NCI-H774 (cell line): ENCODE measurements at places on chromosomes 6 and 20.

DNA sequence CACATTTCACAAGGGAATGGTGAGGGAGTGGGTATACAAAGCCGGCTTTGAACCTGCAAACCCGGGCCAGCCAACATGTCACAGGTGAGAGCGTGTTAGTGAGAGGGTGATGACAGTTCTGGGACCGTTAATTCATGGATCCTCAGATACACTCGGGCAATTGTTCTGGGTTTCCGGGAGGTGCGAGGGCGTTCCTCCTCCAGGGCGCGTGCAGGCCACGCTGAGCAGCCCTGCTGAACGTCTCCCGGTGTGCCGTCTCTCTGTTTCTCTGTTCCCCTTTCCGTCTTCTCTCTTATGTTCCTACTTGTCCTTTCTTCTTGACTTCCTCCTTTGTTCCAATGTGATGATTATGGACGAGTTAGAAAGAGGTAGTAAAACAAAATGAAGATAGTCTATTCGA, 130.0 kb upstream of the GMDS start:
- no peak for DNase-seq

GRCh38 chr6:113428702-113429101, 428.4 kb upstream of the MARCKS start:
- DNase-seq, result no peak

DNA sequence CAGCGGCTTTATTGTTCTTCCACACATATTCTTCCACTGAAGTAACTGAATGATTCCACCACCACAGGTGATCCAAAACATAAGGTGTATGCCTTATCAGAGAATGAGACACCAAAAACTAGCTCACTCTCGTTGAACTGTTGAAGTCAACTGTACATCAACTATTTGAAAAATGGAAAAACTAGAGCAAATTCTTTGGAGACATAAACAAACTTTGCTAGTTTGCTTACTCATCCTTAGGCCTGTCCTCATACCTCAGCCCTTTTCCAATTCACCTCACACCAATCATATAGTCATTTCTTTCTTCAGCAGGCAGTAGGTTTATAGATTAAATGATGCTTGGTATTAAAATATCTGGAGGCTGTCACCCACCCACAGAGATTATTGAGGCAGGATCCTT, 77.1 kb upstream of the RNF217 start:
- DNase-seq, result no peak

DNA sequence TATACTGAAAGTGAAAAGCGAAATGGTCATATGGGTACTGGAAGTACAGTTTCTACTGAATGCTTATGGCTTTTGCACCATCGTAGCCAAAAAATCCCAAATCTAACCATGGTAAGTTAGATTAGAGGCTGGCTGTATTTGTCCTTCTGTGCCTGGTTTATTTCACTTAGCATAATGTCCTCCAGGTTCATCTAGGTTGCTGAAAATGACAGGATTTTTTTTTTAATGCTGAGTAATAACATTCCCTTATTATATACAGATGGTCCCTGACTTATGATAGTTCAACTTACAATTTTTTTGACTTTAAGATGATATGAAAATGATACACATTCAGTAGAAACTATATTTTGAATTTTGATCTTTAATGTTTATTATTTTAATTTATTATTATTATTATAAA, 7.6 kb downstream of the MYCT1 start:
- no peak for DNase-seq

DNA sequence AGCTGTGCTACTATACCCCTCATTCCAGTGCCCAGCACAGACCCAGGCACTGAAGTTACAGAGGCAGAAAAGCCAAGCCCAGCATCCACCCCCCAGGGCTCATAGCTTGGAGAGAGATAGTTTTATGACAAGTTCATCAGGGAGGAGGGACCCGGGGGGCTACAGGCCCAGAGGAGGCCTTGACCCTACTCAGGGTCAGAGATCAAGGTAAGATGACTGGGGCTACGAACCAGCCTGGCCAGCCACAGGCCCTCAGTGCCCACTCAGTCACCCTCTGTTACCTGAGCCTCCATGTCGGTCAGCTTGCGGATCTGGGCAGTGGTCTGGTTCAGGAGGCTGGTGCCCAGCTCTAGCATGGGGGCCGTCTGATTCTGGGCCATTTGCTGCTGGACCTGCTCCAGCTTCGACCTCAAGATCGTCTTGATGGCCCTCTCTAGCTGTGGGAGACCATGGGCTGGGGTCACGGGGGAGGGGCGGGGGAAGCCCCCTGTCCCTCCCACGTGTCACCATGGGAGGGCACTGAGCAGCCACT, 26.1 kb downstream of the ANGPT4 start:
- DNase-seq, result no peak

DNA sequence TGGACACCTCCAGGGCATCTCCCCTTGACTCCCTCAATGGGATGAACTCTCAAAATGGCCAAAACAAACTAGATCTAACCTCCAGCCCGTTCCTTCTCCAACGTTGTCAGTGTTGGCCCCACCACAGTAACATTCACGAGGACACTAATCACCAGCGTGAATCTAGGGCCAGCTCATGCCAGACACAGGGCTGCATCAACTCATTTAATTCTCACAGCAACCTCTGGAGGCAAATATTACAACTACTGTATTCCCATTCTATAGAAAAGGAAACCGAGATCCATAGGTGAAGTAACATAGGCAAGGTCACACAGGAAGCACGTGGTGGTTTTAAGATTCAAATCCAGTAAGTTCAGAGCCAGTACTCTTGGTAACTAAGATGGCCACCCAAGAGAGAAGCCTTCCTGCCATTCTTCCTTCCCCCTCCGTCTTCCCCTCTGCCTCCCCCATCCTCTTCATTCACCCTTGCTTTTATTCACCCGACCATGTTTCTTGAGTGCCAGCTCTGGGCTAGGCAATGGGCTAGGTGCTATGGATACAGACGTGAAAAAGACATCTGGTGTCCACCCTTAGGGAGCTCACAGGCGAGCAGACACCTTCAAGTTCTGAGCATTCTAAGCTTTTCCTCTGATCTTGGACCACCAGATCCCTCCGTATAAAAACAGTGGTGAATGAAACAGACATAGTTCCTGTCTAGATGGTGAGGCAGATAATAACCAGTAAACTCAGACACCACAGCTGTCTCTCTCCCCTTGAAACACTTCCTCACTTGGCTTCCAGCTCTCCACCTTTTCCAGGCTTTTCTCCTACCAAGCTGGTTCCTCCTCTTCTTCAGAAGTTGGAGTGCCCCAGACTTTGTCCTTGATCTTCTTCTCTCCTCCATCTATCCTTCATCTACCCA, 9.6 kb downstream of the CCM2L start:
- no peak for DNase-seq

GRCh38 chr20:43923322-43923721, 8.7 kb downstream of the TOX2 start:
- DNase-seq, result no peak

- DNase-seq, result no peak
These were observed 414.8 kb upstream of the CDH4 start for GRCh38 chr20:60837173-60837770.

DNA sequence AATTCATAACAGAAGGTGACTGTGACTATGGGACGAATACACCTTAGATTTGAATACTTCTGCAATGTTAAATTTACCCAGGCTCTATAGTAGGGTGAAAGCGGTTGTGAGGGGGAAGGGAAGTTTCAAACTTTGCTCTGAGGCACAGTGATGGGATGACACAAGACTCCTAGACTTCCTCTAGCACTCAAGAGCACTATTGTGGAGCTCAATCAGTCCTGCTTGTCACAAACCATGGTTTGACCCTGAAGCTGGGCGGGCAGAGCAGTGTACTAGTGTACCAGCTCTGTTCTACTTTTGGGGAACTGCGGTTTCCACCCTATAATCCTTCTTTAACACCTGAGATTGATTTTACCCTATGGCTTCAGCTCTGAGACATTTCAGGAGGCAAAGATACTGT, 17.1 kb downstream of the TRIM27 start:
- no peak for DNase-seq

DNA sequence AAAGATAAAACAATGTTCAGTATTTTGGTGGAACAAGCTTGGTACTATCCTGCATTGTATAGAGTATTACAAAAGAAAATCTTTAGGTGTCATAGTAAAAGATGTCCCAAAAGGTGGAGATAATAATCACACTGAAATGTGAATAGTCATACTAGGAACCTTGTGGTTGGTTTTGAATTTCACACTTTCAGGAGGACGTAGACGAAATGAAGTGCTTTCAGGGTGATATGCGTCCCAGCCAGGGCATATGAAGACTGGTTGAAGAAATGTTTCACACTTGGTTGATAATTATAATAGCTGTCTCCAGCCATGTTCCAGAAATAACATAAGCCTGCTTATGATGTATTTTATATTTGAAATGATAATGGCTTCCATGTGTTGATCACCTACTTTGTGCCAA, 60.4 kb downstream of the SCAND1 start:
- DNase-seq, result no peak

DNA sequence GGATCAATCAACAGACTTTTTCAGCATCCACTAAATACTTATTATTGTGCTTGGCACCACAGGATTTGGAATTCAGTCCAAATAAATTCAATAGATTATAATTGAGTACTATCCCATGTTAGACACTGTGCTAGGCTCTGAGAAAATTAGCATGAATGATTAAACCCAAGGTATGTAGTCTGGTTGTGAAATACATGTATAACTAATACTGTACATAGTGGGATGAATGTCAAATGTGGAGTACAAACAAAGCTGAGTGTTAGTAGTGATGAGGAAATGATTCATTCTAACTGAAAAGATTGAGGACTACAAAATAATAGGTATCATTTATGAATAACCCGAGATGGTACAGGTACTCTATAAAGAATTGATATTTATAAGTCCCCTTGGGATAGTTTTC, 111.9 kb upstream of the FLRT3 start:
- DNase-seq, result no peak

GRCh38 chr20:31835977-31836852, 9.2 kb downstream of the FOXS1 start:
- no peak for DNase-seq

DNA sequence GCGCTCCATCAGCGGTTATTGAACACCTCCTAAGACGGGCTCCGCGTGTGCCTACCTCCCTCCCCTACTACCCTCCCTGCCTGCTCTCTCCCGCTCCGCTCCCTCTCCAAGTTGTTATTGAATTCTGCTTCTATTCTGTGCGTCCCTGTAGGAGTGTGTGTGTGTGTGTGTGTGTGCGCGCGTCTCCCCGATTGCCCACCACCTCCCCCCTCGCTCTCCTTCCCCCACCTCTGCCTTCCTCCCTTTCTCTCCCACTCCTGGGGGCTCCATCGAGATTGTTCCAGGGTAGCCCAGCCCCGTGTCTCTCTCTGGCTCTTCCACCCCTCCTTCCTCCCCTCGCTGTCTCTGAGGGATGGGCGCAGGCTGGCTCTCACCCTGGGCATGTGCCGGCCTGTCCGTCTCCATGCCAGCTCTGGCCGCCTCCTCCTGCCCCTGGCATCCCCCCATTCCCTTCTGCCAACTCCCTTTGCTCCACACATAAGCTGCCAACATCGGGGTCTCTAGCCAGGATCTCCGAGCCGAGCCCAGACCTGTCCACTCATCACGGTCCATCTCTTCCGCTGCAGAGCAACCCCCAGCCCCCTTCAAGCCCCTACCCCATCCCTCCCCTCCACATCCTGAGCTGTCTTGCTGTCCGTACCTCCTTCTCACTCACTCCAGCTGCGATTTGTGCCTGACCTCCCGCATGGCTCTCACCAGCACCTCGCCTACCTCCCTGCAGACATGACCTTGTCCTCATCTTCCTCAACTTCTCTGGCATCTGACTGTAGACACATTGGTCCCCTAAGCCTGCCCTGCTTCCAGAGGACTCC, 68.5 kb downstream of the SRC start:
- no peak for DNase-seq

DNA sequence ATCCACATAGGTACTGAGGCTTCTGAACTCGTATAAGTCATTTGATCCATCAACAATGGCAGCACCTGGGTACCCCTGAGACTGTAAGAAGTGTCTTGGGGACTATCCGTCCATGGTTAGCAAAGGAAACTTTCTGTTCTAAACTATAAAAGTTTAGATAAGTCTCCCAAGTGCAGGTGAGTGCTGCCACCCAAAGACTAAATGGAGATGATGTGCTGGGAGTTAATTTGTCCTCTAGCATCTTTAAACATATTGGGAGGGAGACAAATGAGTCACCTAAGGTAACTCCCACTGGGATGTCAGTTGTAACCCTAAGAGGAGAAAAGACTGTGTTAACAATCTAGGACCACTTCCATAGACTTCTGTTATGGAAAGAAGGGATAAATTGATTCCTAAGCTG, 6.2 kb downstream of the BEND6 start:
- DNase-seq, result no peak

- no peak for DNase-seq
These were observed 8.5 kb downstream of the SPTLC3 start for GRCh38 chr20:13017235-13017634.

DNA sequence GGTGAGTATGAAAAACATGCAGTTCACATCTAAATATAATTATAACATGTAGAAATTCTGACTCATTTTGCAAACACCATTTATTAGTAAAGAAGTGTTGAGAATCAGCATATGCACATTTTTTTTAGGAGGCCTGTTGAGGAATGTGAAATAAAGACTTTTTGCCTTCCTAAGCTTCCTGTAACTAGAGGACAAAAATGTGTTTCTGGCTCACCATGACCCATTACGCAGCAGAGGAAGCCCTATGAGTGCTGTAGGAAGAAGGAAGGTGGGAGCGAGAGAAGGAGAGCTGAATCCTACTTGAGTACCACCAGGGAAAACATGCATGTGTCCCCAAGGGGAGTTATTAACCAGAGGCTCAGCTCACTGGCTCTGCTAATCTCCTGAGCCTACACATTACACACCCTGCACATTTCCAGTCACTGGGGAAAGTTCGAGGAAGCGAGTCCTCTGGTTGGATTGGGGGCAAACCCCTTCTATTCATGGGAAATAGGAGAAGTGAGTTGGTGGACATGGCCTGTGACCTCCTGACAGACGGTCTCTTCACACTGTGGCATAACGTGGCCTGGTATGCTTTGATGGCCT, 540.5 kb upstream of the JAG1 start:
- DNase-seq, result no peak

- DNase-seq, result no peak
These were observed 109.8 kb downstream of the DOK5 start for GRCh38 chr20:54585217-54585616.

- DNase-seq, result no peak
These were observed 2.0 kb upstream of the PLCG1 start for GRCh38 chr20:41135187-41135887.

GRCh38 chr20:46127396-46128010, 9.4 kb downstream of the CD40 start:
- DNase-seq, result no peak

GRCh38 chr6:39892490-39893129, 41.7 kb downstream of the MOCS1 start:
- peak; percentile 19 for DNase-seq

- peak; percentile 45 for DNase-seq
These were observed 487.0 kb downstream of the CD109 start for GRCh38 chr6:74182992-74183391.

GRCh38 chr6:48150701-48151100, 39.7 kb upstream of the PTCHD4 start:
- DNase-seq, result no peak
